Right renal pelvis (tissue), 4 donors: ENCODE measurements at places on chromosomes 13 and 19.

DNA sequence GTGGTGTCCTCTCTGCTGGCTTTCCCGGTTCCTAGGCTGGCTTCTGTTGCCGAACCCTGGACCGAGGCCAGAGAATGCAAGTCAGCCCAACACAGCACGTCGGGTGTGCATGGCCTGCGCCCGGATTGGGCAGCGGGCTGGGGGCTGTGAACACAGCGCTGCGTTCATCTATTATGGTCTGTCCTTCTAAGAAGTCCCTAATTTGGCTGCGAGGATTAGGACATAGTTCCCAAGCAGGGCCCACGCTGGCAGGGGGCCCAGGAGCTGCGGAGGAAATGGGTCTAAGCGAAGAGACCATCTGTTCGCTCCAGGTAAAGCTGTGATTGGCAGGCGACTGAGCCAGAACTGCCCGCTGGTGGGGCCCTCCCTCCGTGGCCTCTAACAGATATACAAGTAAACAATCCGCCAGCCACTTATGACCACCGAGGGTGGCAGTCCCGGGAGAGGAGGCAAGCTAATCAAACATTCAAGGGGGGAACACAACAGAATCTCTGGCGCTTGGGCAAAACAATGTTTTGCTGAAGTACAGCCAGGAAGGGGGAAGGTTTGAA is 6.0 kb downstream of the SYCE2 start:
- no peak for DNase-seq

DNA sequence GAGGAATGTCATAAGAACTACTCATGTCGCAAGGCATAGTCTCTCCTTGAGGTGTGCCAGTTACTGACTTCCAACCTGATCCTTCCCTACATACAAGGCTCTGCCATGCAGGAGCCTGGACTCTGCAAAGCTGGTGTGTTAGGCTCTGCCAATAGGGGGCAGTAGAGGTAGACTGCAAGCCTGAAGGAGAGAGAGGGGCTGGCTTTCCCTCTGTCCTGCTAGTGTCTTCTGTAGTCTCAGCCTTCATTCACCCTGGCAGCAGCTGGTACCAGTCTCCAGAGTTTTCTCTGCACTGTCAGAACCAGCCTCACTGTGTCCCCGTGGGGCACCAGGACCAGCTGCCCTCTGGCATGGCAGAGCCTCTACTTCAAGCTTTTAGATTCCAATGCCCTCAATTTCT is 14.5 kb downstream of the SHISA2 start:
- DNase-seq, result no peak

GRCh38 chr19:46617601-46618000 is 7.3 kb downstream of the PTGIR start:
- no peak for DNase-seq

GRCh38 chr19:6717441-6717971 is 2.9 kb downstream of the C3 start:
- no peak for DNase-seq

GRCh38 chr13:75705395-75705794 is 69.3 kb downstream of the LMO7 start:
- no peak for DNase-seq

DNA sequence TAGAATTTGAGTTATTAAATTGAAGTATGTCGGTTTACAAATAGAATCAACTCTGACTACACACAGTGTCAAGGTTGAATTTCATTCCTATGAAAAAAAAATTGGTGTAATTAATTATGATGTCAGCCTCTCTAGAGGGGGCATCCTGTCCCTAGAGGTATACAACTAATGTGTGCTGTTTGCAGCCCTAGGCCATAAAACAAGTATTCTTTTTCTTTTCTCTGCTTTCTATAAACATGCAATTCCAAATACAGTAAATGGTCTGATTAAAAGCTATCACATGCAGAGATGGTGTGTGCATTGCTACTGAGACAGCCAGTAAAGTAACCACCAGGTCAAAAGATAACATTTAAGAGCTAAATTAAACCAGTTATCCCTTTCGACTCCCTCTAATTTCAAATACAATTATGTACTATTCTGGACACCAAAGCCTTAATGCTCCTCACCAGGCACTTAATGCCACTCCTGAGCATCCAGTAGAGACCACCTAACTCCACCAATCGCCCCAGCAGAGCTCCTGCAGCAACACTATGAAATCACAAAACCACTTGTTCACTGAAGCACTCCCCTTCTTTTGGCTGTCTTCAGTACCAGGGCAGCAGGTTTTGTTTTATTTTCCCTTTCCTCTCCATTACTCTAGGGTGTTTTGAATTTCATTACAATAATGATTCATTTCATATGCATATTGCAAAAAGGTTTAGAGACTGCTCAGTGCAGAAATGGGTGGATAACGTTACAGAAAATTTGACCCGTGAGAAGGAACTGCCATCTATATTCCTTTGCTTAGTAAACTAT is 426.9 kb downstream of the PCDH9 start:
- DNase-seq, result no peak

- DNase-seq, result no peak
These were observed 22.4 kb downstream of the GTF2F2 start for GRCh38 chr13:45142440-45143345.

- DNase-seq, result no peak
These were observed 147.5 kb downstream of the CYSLTR2 start for GRCh38 chr13:48801255-48801654.

DNA sequence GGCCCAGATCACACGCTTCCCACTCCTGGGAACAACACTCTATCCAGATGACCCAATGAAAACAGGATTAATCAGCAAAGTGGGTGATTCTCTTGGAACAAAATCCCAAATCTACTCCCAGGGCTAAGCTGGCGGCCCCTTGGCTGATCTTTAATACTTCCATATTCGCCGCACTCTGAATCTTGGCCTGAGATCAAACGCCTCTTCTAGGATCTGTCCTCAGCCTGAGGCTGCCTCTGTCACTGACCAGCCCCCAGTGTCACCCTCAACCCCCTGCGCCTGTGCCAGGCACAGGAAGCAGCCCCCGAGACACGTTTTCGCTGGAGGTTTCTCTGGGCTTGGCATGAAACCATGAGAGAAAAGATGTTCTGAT is 2.4 kb upstream of the CTXN1 start:
- no peak for DNase-seq

DNA sequence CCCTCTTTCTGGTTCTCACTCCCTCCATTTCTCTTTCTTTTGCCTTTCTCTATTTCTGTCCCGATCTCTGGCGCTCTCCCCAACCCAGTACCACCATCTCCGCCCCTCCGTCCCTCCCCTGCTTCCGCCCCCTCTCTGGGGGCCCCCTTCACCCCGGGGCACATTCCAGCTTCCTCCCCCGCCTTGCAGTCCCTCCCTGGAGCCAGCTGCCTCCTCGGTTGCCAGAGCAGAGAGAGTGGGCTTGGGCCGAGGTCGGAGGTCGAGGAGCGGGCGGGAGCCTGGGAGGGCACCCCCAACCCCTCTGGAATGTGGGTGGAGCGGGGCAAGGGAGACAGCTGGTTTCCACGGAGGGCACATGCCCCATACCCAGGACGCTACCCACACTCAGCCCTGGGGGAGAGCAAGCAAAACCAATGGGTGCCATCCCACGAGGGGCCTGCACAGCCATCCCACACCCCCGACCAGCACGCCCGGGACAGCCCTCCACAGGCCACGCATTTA is 6.5 kb upstream of the CIRBP start:
- DNase-seq, result no peak

- DNase-seq, result peak; percentile 64
These were observed 32.7 kb upstream of the DCLK1 start for GRCh38 chr13:36163809-36164308.

GRCh38 chr19:29516821-29517395 is 8.9 kb upstream of the VSTM2B start:
- no peak for DNase-seq

DNA sequence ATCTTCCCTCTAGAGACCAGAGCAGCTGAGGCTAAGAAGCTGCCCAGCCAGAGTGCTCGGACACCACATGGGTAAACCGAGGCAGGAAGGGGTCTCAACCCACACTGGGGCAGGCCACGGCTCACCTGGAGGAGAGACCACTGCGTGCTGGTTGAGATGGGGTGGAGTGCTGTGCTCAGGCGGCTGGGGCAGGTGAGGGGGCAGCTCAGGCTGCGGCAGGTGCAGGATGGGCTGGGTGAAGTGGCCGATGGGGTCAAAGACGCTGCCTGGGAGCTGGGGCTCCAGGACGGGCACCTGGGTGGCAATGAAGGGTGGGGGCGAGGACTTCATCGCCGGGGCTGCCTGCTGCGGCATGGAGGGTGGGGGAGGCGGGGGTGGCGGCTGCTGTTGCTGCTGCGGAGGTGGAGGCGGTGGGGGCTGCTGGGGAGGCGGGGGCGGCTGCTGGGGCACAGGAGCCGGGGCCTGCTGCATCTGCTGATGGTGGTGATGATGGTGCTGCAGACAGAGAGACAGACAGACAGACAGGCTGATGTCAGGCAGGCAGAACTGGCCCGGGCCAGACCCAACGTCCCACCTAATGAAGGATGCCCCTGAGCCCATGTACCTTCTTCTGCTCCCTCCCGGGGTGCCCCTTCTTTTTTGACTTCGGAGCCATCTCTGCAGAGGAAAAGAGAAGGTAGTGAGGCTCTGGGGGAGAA is 12.0 kb upstream of the EPHX3 start:
- no peak for DNase-seq

DNA sequence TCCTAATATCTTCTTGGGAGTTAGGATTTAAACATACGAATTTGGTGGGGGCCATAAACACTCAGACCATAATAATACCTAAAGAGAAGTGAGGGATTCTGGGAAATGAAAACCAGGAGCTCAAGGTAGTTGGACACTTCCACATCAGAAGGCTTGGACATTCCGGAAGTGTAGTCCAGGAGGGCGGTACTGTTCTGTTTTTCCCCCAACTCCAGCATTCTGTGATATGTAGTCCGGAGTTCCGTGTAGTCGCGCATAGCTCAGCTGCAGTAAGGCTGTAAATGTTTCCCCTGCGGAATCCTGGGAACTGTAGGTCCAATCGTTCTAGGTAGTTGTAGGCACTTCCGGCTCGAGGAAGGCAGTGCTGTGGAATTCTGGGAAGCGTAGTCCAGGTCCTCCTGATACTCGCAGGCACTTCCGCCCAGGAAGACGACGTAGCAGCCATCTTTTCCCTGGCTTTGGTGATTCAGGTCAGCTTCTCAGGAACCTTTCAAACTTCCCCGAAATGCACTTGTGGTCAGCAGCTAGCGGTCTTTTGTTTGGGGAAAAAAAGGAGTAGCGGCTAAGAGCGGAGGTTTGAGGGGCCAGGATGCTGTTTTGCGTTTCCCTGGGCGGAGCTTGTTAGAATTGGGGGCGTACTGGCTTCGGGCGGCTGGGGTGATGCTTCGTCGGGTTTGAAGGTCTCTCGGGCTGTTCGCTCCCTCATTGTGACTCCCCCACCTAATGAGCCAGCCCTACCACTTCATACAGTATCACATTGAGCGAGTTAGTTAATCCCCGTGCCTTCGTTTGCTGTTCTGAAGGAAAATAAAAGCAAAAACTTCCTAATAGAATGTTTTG is at the start of gene ZNF226:
ZNF226 (plus strand) TSS at position 428 of the 840 bp plus-strand sequence. CDS start 4,981 bp downstream, outside the sequence.
- DNase-seq, result peak; percentile 95

DNA sequence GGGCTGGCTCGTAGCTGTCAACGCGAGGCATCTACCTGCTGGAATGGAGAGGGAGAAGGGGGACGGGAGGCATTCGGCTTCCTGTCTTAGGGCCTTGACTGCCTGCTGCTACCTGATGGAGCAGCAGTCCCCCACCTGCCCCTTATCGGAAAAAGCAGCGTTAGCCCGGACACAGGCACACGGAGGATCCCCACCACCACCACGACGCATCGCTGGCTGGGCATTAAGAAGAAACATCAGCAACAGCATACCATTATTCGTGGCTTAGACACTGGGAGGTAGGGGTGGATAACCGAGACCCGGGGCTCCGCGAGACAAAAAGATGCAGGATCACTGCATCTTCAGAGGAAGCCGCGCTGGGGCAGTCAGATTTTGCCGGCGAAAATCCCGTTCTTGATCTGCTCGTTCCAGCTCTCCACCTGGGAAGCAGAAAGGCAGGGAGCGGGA is 1.1 kb downstream of the COX6B2 start:
- DNase-seq, result no peak

GRCh38 chr13:75870397-75870903 is 234.3 kb downstream of the LMO7 start:
- DNase-seq, result no peak

DNA sequence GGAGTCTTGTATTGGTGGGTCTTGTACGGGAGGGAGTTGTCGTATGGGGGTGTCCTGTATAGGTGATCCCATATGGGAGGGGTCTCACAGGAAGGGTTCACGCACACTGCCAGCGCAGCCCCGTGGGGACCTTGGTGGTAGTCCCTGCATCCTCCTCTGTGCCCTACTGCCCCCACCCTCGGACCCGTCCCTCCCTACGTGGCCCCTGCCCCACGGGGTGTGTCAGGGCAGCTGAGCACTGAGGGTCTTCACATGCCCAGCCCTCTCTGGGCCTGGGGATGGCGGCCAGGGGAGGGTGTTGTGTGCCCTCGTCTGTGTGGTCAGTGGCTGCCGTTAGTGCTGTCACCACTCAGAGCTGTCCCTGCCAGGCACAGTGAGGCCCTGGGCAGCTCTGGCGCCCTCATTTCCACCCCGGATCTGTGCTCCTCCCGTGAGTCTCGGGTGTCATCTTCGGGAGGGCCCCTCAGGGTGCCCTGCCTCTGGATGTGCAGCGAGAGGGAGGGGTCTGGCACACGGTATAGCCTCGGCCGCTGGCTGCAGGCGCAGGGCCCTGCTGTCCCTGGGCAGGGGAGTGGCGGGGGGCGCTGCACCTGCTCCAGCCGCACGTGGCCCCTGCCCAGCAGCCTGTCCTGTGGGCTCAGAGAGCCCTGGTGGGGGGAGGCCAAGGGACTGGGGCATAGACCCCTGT is 16.0 kb upstream of the GNA15 start:
- no peak for DNase-seq

DNA sequence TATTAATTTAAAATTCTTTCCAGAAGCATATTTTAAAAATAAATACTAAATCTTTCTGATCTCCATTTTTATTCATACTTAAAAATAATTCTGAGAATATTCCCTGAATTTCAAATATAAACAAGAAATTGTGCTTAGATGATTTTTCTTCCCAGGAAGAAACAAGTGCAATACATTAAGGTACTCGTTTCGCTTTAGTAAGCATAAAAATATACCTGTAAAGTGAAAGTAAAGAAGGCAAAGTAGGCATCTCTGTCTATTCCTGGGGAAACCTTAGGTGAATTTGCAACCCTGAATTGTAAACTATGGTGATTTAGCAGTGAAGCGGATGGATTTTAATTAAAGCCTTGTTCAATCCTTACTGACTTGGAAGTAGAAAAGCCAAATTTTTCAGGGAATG is 354.2 kb downstream of the DIAPH3 start:
- DNase-seq, result no peak

GRCh38 chr13:103607995-103608394 is 541.8 kb upstream of the SLC10A2 start:
- DNase-seq, result no peak

GRCh38 chr19:55703790-55704215 is 28.8 kb downstream of the EPN1 start:
- no peak for DNase-seq

DNA sequence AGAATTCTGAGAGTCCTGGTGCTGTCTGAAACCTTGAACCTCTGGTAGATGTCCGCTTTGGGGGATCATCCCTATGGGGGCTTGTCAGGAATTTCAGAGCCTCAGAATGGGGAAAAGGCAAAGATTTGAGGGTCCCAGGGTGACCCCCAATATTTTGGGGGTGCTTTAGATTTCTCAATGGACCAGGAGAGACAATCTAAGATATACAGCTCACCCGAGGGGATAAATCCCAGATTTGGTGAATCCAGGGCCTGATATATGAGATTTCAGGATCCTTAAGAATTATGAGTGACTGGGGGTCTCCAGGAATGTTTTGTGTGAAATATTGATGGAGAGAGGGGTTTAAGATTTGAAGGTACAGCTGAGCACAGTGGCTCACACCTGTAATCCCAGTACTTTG is 3.3 kb downstream of the CAPN12 start:
- DNase-seq, result no peak
